ENCODE measurements at places on chromosomes 1 and 21. TPM values are rescaled to one million over a fixed set of nuclear protein-coding genes. Genes with fewer than 3 reads are reported as not detected.

Gene ACTA1
- total RNA-seq, result not detected

- DNase-seq, result no peak
Measured at GRCh38 chr21:16777041-16777720, 735.7 kb upstream of the CXADR start.

DNA sequence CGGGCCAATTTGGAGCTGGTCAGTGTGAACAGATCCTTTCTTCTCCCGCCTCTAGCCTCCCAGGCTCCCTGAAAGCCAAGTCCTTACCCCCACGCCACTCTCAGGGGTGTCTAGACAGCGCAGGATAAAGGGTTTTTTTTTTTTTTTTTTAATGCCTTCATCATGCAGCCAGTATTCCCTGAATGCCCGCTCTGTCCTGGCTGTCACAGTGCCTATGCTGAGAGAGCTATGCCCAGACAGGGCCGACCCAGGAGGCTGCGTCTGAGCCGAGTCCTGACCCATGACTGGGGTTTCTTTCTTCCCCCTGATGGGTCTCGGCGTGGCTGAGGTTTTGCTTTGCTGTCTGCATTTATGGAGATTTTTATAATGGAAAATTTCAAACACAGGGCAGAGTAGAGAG, 18.3 kb downstream of the SPSB1 start:
- no peak for DNase-seq

DNA sequence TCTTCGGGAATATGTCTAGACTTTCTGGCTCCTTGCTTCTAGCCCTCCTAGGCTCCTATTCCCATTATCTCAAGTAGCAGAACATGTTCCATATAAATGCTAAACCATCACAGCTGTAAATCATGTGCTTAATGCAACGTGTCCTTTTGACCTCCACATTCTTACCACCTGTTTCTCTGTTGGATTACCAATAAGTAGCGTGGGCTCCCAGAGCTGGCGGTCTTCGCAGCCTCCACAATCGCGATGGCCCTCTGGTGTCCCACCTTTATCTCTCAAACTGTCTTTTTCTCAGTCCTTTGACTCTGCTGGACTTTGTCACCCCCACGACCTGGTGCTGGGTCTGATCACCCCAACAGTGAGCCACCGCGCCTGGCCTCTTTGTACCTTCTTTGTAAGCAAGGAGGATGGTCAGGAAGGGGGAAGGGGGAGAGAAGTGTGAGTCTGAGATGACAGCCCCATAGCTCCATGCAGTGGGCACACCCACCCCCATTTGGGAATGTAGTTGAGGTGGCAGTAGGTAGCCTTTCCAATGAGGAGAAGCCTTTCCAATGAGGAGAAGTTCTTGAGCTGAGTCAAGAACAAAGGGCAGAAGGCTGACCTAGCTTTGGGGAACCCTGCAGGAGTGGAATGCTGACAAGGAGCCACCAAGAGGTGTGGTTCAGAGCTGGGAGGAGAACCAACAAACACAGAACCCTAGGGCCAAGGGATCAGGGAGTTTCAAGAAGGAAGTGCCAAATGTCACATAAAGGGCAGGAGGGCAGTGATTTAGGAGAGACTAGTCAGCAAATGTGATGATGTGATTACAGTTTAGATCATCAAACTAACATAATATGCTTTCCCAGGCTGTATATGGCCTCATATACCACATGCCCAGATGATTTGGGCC, 14.2 kb downstream of the TRAF5 start:
- no peak for DNase-seq

- DNase-seq, result no peak
Measured at GRCh38 chr1:156543066-156543465, 29.3 kb downstream of the IQGAP3 start.

DNA sequence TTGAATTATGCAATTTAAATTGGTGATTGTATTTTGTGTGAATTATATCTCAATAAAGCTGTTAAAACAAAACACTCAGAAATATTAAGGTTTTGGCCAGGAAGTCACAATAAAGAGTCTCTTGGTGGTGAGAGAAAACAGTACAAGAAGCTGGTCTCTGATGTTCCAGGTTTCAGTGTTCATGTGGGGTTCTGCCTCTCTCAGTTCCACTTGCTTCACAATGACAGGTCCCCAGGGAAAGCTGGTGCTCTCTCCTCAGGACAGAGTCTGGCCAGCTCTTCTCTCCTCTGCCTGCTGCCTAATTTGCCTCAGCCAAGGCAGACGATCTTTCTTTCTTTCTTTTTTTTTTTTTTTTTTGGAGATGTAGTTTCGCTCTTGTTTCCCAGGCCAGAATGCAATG, 342.9 kb upstream of the PLXNA2 start:
- no peak for DNase-seq

Data from foreskin keratinocyte (primary cell).